ENCODE measurements at places on chromosomes 7 and 10.

DNA sequence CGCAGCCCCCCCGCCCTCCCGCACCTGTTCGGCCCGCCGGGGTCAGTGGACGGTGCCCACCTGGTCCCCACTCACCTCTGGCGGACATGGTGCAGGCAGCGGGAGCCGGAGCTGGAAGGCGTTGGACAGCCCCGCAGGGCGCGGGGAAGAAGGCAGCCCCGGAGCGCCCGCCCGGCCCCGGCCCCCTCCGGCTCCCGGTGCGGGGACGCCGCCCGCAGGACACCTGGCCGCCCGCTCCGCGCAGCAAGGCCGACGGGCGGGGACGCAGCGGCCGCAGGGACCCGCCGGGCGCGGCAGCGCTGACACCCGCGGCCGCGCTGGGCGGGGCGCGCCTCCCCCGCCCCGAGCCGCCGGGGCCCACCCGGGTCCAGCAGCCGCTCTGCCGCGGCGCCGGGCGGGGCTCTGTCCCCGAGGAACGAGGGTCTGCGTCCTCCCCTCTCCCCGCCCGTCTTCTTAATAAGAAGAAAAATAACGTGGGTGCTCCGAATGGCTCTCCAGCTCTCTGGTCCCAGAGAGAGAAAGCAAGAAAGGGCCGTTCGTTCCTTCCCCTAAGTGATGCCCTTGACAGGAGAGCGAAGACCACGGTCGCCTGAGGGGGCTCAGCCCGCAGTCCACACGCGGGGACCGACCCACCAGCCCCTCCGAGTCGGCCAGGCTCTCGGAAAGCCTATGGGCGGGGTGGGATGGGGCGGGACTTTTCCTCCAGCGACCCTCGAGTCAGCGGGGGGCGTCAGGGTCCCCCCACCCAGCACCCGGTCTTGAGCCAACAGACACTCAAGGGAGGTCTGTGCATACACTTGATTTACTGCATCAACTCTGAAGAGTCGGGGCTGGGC, 53.4 kb upstream of the FHIP2A start:
- no peak for DNase-seq

GRCh38 chr10:49519717-49520116, 19.2 kb downstream of the ERCC6 start:
- no peak for DNase-seq

- no peak for DNase-seq
Observed at GRCh38 chr10:89522463-89522862, 12.9 kb downstream of the SLC16A12 start.

- no peak for DNase-seq
Observed at GRCh38 chr7:133789974-133790373, 337.2 kb upstream of the LRGUK start.

DNA sequence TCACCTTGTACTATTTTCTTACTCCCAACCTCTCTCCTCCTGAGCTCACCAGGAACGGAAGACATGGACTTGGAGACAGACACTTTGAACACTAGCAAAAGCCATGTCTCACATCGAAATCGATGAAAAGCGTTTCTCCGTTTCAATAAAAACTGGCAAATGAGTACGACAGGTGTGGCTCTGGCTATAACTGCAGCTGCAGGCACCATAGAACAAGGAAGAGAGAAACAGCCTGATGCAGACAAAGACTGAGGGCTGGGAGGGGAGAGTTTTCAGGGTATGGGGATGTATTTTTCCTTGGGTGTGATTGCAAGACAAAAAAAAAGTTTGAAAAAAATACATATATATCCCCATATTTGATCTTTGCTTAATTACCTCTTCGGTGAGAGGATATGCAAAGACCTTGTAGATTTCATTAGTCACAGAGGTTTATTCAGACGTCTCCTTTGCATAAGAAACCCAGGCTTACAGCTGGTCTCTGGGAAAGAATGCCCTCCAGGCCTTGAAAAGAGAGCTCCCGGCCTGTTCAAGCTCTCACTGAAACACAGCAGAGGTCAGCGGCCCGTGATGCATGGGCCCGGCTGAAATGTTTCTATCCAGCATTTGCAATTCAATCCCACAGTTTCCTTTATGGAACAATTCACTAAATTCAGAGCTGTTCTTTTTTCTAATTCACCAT, 63.1 kb downstream of the TLL2 start:
- DNase-seq = no peak

DNA sequence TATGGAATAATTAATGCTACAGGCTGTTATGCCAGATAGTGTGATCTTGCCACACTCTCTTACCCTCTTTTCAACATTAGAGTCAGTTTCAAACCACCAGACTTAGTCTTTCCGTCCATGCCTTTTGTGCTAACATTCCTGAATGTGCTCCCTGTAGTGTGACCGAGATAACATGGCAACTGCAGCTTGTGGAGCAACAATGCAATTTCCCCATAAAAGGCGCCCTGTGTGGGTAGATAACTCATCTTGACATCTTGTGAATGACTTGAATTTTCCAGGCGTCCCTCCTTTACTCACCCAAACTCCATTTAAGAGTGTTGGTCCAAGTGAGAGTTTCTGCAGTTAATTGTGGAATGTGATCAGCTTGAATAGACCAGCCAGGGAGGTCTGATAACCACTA, 99.6 kb downstream of the DNAH11 start:
- DNase-seq = no peak

DNA sequence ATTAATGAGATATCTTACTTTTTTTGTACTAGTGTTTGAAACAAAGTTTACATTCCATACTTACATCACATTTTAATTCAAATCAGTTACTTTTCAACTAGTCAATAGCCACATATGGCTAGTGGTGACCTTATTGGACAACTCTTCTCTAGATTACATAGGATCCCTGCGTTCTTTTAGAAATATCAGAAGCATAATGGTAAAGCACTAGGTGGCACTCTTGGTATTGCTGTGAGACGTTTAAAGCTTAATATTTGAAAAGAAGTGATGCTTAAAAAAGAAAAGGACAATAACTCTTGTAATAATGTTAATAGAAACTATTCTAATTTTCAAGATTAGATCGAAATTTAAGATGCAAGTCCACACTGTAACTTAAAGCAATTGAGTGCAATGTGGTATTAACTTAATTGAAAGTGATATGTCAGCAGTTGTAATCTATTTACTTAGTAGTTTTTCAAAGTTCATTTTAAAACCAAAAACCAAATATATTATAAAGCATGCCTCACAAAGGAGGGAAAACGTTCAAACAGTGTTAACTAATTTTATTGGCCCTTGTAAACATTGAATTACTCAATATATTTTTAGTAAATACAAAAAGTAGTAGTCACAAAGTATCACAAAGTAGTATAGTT, 339.1 kb downstream of the ATRNL1 start:
- DNase-seq = no peak

DNA sequence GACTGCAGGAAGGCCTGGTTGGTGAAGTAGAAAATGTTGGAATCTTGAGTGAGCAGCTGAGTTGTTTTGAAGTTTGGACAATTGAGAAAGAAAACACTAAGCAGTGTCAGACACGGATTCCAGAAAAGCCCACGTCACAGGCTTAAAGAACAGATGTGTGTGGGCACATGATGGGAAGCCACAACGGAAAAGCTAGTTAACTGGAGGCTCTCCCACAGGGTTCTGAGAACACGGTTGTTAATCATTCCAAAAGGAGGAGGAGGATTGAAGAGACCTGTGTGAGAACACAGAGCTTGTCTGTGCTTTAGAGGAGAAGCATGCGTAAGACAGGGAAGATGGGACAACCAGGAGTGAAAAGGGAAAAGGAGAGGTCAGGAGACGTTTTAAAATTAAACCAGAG, 42.6 kb downstream of the SHH start:
- DNase-seq = no peak

DNA sequence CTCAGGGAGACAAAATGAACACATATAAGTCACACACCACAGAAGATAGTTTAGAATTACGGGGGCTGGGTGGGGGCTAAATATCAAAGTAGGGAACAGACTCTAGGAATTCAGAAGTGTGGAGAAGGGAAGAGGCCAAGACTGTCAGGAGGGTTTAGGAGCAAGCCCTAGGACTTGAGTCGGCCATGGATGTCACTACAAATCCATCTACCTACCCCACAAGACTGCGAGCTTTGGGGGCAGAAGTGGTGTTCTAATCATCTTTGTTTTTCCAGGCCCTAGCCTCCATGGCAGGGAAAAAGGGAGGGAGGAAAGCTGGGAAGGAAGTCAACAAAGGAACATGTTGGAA, 5.8 kb upstream of the ARHGAP19 start:
- no peak for DNase-seq

GRCh38 chr10:15478429-15478828, 107.3 kb upstream of the FAM171A1 start:
- DNase-seq = no peak

DNA sequence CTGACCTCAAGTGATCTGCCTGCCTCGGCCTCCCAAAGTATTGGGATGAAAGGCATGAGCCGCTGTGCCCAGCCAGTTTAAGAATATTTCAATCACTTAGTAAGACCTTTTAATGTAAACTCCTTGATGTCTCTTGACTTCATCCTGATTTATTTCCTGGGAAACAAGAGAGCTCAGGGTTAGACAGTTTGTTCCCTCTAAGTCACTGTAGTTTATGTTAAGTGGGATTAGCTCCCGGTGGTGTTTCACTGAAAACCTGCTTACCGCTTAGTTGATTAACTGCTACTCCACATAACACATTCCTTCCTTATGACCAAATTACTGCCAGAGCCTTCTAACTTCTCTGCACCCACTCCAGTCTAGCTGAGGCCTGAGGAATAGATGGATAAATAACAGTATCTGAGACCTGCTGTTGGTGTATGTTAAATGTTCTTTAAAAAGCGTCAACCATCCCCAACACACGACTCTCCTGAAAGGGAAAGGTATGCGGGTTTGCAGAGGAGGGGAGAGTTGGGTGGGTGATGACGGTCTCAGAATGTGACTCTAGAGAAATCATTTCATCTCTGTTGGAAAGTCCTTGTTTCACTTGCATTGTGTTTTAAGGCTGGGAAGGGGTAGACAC, 48.7 kb downstream of the CREB3L2 start:
- no peak for DNase-seq

DNA sequence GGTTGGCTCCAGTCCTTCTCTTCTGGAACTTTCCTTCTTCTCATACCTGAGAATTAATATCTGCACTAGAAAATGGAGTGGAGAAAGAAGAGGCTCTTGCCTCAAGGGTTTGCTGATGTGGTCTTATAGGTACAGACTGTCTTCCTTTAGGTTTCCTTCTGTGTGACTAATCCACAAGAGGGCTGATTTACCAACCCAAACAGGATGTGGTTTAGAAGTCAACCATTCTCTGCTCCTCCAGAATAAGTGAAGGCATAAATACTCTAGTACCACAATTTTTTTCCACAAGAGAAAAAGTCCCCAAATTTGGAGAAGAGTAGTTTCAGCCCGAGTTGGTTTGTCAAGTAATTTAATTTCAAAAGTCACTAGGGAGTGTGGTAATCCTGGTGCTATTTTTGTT, 85.8 kb downstream of the NRP1 start:
- no peak for DNase-seq

Data from SIG-M5 (cell line).